ENCODE measurements at places on chromosomes 2 and 18. TPM values are rescaled to one million over a fixed set of nuclear protein-coding genes. Genes with fewer than 3 reads are reported as not detected.

ITGA6 gene
- 165 TPM for total RNA-seq

GULP1 gene
- total RNA-seq: 35.5 TPM

THSD7B gene
- total RNA-seq: not detected

PIEZO2 gene
- 56.4 TPM for total RNA-seq

AQP12B gene
- not detected for total RNA-seq

TXNL4A gene
- 79.0 TPM for total RNA-seq

DNER gene
- 0.09 TPM for total RNA-seq

SERPINB13 gene
- not detected for total RNA-seq

PARD6G gene
- 0.75 TPM for total RNA-seq

GPAT2 gene
- total RNA-seq: 11.9 TPM

GREB1 gene
- total RNA-seq: 0.09 TPM

NYAP2 gene
- not detected for total RNA-seq

CFAP65 gene
- total RNA-seq: under 0.01 TPM

FOXD4L1 gene
- total RNA-seq: not detected

CNGA3 gene
- total RNA-seq: not detected

UGT1A3 gene
- total RNA-seq: not detected

MC2R gene
- total RNA-seq: not detected

STPG4 gene
- 0.09 TPM for total RNA-seq

FHL2 gene
- 114 TPM for total RNA-seq

VWA3B gene
- total RNA-seq: not detected

ETAA1 gene
- total RNA-seq: 10.7 TPM

GALNT3 gene
- total RNA-seq: 0.09 TPM

NEU2 gene
- not detected for total RNA-seq

CCL20 gene
- total RNA-seq: 2.1 TPM

CCDC150 gene
- total RNA-seq: 4.2 TPM

LOXHD1 gene
- total RNA-seq: not detected

PIK3C3 gene
- 35.7 TPM for total RNA-seq

BCL2 gene
- 2.2 TPM for total RNA-seq
